ENCODE measurements at places on chromosomes 3 and 15.

- no peak for DNase-seq
Observed at GRCh38 chr3:42900226-42901072, 5.5 kb upstream of the ZNF662 start.

DNA sequence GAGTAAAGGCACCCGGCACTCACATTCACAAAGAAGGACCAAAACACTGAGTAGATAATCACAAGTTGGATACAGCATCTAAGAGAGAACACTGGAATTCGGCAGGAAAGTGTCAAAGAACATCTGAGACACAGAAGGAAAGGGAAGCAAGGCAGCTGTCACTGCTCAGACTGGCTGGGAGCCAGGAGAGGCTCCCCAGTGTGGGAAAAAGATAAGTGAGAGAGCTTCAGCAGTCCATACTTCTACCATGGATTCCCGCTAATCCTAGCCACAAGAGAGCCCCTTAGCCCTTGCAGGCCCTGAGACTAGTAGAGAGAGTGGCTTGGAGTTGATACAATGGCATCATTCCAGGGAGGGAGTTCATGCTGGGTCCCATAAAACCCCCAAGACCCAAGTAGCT is 36.7 kb upstream of the CP start:
- no peak for DNase-seq

- peak; percentile 70 for DNase-seq
Observed at GRCh38 chr3:131794766-131795388, 239.9 kb downstream of the CPNE4 start.

DNA sequence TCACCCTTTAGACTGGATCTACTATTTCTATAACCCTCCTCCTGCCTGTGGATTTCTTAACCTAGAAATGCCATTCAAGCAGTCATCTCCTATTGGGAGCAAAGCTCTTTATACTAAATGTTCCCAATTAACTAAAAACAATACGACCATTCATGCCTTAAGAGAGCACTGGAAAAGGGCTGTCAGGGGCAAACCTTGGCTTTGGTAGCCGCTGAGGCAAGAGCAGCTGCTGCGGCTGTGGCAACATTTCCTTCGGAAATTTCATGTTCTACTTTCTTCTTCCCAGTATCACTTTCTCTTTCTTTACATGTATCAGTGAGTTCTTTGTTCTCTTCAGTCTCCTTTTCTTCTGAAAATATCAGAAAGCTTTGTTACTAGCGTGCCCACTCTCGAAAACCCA is 56.3 kb upstream of the CSPG5 start:
- DNase-seq, result no peak

DNA sequence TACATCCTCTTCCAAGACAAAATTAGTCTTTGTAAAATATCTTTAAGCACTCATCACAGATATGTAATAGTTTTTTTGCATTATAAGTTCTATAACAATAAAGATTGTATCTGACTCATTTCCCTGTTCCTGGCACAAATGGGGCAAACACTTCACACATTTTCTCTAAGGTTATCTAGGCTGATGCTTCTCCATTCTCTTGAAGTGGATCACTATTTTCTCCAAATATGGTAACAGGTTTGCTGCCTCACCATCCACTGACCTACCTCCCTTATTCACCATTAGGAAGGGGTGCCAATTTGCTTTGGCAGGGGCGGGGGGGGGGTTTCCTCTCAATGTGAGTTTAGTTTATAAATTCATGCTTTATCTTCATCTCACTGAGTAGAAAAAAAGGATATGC is 767.7 kb upstream of the LMCD1 start:
- no peak for DNase-seq

DNA sequence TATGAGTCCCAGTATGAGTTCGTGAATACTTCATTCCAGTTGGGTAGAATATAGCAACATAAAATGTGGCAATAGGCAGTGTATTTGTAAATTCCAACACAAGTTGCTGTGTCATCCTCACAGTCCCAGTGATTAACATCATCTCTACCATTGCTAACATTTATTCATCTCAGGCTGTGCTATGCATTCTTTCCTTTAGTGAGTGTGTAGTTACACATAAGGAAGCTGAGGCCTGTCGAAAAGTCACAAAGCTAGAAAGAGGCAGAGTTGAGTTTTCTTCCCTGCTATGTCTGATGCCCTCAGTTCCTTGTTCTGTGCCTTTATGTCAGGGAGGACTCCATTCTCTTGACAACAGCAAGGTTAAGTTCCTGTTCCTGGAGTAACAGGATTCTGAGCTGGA is 96.4 kb downstream of the FNDC3B start:
- no peak for DNase-seq

- DNase-seq, result no peak
Observed at GRCh38 chr3:134064081-134064480, 34.4 kb upstream of the SLCO2A1 start.

- DNase-seq, result no peak
Observed at GRCh38 chr15:59250249-59250648, 43.6 kb downstream of the LDHAL6B start.

DNA sequence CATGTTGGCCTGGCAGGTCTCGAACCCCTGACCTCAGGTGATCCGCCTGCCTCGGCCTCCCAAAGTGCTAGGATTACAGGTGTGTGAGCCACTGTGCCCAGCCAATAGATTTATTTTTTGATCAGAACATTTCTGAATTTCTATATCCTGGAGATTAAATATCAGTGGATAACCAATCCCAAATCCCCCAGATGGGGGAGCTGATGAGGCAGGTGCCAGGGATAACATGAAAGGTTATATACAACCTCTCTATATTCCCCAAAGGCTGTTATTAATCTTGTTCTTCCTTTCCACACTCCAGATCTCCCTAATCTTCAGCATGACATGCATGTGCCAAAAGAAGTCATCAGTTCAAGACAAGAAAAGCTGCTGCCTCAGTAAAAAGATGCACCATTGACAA is 112.3 kb downstream of the WDR76 start:
- DNase-seq, result no peak

DNA sequence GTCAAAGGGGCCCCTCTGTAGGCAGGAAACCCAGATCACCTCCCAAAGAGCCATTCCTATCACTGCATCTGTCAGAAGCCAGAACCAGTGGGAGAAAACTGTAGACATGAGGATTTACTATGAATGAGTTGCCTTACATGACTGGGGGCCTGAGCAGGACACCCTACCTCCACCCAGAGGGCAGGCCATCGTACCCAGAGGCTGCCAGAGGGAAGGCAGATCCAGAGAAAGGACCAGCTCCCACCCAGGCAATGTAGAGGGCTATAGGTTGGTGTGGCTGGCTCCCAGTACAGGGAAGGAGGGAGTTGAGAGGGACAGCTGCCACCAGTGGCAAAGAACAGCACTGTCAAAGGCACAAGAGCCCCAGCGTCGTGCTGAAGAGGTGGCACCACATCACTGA is 233.2 kb downstream of the OCA2 start:
- DNase-seq, result no peak

GRCh38 chr15:66169023-66169422 is 84.5 kb downstream of the MEGF11 start:
- no peak for DNase-seq

DNA sequence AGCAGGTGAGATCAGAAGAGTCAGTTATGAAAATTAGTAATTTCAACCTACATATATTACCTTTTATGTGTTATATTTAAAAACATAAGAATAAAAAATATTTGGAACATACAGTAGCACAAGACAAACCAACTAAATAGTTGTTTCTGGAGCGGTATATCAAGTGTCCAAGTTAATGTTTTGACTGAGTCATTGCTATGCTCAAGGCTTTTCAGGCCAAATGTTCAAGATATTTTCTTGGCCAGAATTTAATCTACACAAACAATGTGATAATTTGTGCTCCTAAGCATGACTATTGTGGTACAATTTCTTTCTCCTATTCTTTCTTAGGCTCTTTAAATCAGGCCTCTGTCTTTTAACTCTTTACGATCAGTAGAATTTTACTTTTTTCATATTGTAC is 412.4 kb downstream of the RAP2B start:
- DNase-seq, result no peak

GRCh38 chr3:140252812-140253656 is 318.0 kb downstream of the CLSTN2 start:
- DNase-seq, result no peak

DNA sequence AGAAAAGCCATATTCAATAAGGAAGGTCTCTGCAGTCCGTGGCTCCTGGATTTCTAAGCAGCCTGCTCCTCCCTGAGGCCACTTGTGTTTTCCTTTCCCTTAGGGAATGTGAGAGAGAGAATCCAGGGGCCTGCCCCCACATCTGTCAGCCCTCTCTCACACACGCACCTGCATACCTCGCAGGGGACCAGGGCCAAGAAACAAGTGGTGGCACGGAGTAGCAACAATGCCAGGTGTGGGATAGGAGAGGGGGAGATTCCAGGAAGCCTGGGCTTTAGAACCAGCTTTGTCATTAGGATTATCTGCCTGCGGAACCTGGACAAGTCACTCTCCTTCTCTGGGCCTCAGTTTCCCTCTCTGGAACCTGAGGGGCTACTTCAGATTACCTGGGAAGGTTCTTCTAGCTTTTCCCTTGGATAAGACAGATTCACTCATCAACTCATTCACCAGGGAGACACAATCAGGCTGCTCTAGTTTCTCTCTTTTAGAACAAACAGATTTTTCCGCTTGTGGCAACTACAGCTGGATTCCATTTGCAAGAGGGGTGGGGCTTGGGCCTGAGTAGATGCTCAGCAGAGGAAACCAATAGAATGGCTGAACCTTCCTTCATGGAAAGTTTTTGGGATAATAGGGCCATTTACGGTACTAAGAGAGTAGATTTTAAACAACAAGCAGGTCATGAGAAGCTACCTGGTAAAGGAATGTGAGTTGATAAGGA is 19.5 kb downstream of the BCL6 start:
- DNase-seq, result no peak

GRCh38 chr3:48466386-48467109 is 20.0 kb downstream of the ATRIP start:
- no peak for DNase-seq

- DNase-seq, result no peak
Observed at GRCh38 chr3:12452361-12453330, 31.6 kb upstream of the TSEN2 start.

DNA sequence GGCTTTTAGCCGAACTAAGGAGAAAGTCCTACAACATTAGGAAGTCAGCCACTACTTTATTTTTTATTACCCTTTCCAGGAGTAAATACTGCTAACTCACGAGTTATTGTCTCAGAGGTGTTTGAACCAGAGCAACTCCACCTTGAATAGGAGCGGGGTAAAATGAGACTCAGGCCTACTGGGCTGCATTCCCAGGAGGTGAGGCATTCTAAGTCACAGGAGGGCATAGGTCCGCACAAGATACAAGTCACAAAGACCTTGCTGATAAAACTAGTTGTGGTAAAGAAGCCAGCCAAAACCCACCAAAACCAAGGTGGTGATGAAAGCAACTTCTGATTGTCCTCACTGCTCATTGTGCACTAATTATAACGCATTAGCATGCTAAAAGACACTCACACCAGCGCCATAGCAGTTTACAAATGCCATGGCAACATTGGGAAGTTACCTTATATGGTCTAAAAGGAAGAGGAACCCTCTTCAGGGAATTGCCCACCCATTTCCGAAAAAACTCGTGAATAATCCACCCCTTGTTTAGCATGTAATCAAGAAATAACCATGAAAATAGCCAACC is 555.9 kb downstream of the IGSF11 start:
- no peak for DNase-seq

GRCh38 chr3:128858167-128858566 is 21.3 kb upstream of the ACAD9 start:
- DNase-seq, result no peak

- DNase-seq, result no peak
Observed at GRCh38 chr15:60591496-60592370, 112.8 kb upstream of the ICE2 start.

- no peak for DNase-seq
Observed at GRCh38 chr3:97181704-97182103, 367.3 kb downstream of the EPHA6 start.

DNA sequence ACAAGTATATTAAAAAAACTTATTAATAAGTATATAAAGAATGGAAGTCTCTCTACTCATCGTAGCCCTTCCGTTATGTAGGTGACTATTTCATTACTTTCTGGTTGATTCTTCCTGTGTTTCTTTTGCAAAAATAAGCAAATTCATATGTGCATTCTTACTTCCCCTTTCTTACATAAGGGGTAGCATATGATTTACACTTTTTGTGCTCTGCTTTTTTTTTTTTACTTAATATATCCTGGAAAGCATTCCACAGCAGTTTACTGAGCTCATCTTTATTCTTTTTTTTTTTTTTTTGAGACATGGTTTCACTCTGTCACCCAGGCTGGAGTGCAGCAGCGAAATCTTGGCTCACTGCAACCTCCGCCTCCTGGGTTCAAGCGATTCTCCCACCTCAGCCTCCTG is 12.9 kb downstream of the SCAMP5 start:
- DNase-seq, result peak; percentile 37

GRCh38 chr15:31027910-31028578 is 36.6 kb upstream of the MTMR10 start:
- DNase-seq, result no peak

DNA sequence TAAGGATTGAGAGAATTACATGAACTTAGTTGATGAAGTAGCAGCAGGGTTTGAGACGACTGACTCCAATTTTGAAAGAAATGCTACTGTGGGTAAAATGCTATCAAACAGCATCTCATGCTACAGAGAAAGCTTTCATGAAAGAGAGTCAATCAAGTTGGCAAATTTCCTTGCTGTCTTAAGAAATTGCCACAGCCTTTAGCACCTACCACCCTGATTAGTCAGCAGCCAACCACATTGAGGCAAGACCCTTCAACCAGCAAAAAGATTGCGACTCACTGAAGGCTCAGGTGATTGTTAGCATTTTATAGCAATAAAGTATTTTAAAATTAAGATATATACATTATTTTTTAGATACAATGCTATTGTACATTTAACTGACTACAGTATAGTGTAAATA is 80.9 kb downstream of the RAP2B start:
- DNase-seq, result no peak

DNA sequence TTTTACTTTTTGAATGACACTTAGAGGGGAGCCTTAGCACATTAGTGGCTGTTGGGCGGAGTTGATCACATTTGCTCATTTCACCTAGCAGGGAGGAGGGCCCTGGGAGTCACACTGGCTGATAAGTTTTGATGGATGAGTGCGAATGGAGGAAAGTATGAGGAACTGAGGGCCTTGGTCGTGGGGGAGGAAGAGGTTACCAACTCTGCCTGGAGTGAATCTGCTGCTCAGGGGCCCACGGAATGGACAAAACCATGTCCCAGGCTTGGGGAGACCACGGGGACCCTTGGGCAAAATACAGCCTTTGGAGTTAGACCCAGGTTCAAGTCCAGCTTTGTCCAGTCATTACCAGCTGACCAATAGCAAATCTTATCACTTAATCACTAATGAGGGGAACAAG is 5.1 kb upstream of the FLNB start:
- DNase-seq, result no peak

- DNase-seq, result no peak
Observed at GRCh38 chr3:167091226-167091625, 288.9 kb downstream of the ZBBX start.
